ENCODE measurements at places on chromosomes 6 and 20. TPM values are rescaled to one million over a fixed set of nuclear protein-coding genes. Genes with fewer than 3 reads are reported as not detected.

DNA sequence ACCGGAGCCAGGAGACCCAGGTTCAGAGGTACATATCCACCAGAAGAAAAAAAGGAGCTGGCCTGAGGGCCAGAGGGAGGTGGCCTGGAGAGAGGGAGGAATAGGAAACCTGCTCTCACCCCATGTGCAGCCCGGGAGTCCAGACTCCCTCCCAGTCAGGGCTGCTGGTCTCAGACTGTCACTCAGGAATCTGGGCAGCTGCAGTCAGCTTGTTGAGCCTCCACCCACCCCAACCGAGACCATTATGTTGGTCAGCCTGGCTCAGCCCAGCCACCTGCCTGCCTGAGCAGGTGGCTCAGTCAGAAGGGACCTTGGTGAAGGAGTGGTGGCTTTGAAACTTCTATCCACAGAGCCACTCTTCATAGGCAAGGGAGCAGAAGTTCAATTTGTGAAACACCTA, 53.3 kb upstream of the EPB41L1 start:
- no peak for DNase-seq

DNA sequence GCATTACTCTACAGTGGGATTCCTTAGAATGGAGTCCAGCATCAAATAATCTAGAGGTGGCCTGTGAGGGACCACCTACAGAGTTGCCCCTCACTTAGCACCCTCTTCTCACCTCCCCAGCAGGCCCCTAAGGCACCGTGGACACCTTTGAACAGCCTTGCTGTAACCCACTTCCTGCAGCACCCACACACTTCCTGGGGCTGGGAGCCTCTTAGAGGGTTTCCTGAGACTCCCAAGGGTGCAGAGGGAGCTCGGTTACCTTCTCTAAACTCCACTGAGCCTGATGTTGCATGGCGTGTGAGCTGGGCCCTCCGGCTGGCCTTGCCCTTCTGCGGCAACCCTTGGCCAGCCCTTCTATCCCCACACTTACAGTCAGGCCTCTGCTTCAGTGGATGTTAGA, 7.3 kb upstream of the SIRPG start:
- DNase-seq: no peak

DNA sequence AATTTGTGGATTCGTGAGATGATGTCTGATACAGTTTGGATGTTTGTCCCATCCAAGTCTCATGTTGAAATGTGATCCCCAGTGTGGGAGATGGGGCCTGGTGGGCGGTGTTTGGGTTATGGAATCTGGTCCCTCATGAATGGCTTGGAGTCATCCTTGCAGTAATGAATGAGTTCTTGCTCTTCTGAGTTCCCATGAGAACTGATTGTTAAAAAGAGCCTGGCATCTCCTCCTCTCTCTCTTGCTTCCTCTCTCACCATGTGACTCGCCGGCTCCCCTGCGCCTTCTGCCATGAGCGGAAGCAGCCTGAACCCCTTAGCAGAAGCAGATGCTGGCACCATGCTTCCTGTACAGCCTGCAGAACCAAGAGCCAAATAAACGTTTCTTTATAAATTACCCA, 30.5 kb upstream of the RPP40 start:
- DNase-seq: no peak

DNA sequence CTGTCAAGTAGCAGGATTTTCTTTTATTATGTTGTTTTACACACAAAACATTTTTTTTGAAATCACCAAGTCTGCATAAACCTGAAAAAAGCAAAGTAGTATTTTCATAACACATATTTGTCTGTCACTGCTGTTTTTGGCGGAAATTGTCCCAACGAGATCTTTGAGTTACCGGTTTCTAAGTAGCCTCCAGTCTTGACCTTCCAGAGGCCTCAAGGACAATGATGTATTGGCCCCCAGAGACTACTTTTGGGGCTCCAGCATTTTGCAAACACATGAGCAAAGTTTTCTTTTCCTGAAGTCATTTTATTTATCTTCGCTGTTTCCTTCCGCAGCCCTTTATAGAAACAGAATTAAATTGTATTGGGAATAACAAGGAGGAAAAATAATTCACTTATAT, 862.6 kb downstream of the KIF16B start:
- DNase-seq: no peak

GRCh38 chr6:46325561-46326530, 155.1 kb upstream of the ENPP5 start:
- no peak for DNase-seq

DNA sequence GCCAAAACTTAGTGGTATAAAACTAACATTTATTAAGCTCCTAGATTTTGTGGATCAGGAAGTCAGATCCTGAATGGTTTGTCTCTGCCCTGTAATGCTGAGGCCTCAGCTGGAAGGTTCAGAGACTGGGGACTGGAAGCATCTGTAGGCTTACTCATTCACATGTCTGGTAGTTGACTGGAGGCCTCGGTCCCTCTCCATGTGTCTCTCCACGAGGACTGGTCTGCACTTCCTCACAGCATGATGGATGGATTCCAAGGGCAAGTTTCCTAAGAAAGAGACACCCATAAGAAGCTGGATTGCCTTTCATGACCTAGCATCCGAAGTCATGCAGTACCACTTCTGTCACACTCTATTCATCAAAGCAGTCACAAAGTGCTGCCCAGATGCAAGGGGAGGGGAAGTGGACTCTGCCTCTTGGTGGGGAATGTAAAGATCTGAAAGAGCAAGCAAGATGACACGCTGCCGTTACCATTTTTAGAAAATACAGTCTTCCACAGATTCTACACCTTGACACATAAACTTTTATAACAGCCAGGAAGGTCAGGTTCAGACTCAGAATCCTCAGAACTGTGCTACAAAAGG, 17.2 kb upstream of the MDGA1 start:
- DNase-seq: no peak

DNA sequence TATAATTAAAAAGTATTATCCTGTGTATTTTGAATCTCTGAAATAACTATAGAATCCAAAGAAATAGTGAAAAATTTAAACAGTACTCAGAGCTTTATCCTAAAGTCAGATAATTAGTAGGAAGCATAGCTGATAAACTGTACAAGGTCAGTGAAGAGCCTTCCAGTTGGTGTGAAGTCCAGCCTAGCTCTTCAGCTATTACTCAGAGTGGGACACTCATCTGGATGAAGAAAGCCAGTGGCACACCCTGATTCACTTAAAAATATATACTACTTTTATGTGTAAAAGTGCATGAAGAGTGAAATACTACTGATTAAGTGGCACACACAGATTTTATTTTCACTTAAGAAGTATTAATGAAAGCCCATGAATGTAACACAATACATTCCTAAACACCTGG, 3.1 kb downstream of the IFNGR1 start:
- DNase-seq: no peak

DNA sequence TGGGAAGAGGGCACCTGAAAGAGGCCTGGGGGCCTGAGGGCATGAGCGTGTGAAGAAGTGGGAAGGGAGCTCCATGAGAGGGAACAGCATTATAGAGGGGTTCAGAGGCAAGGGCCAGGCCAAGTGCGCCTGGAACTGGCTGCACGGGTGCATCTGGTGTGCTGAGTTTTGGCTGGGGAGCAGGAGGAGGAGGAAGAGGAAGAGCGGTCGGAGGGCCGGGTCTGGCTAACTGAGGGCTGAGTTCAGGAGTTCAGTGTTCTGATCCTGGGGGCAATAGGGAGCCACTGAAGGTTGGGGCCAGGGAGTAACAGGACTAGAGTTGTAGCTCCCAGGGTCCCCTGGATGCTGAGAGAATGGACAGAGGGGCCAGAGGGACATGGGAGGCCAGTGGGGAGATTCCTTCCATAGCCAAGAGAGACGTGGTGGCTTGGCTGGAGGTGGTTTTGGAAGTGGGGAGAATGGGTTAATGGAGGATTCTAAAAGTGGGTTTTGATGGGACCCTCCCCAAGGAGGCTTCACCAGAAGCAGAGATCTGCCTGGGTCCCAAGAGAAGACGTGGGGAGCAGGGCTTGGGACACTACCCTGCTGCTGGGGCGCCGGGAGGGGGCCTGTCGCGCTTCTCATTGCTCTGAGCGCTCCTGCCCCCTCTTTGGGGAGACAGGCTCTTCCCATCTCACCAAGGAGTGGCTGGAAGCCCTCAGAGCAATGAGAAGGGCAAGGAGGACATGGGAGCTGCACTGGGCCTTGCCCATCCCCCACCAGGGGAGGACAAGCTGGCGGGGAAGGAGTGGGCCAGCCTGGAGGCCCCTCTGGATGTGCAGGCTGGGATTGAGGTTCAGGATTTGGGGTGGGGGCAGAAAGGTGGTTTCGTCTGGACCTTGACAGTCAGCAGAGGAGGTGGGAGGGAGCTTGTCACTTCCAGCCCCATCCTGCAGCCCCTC, 28.7 kb downstream of the ZBP1 start:
- DNase-seq: no peak

GRCh38 chr6:31769684-31770371, 7.3 kb downstream of the VWA7 start:
- DNase-seq: no peak

GRCh38 chr6:105990151-105990550, 96.0 kb upstream of the PRDM1 start:
- no peak for DNase-seq

The EPB41L1 gene
- 81.1 TPM for total RNA-seq

The RFX6 gene
- not detected for total RNA-seq
